Fibroblast of skin of right quadriceps (primary cell): ENCODE measurements at places on chromosomes 6 and 20.

GRCh38 chr6:132715204-132715603 is 1.3 kb upstream of the VNN1 start:
- DNase-seq, result peak; percentile 24

GRCh38 chr6:79188885-79189480 is 45.5 kb downstream of the HMGN3 start:
- DNase-seq, result no peak

GRCh38 chr6:110053395-110054240 is 75.5 kb downstream of the GPR6 start:
- DNase-seq, result peak; percentile 46

- DNase-seq, result peak; percentile 34
Measured at GRCh38 chr6:161169035-161169434, 104.8 kb downstream of the AGPAT4 start.

GRCh38 chr6:43088654-43089056 is 12.5 kb downstream of the PTK7 start:
- peak; percentile 39 for DNase-seq

DNA sequence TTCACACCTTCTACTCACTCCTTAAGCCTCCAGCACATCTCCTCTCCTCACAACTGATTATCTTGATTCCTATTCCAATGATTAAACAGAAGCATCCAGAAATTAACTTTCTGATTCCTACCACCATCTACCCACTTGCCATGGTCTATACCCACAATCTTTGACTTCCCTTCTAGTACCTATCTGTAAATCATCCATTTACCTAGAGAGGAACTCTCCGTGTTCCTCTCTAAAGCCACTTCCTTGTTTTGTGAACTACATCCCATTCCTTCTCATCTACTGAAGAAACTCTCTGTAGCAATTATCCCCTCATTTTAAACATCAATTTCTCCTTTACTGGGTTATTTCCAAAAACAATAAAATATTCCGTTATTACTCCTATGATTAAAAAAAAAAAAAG is 167.3 kb downstream of the ARHGAP18 start:
- DNase-seq, result no peak

GRCh38 chr6:86016567-86016966 is 373.9 kb upstream of the SYNCRIP start:
- DNase-seq, result no peak

DNA sequence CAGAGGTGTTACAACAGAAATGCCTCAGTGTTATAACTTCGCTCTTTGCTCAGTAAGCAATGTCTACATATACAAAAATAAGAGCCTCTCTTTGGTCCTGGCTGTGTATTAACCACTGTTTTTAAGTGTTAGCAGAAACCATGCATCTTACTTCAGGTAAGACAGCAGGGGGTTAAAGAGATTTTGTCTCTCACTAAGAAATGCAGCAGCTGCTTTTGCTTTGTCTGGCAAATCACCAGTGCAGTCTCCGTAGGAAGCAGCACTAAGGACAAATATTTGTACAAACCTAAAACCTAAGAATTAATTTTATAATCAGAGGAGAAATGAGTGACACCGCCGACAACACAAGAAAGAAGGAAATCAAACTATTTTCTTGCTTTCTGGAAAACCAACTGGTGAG is 758 bp downstream of the SMIM28 start:
- DNase-seq, result no peak

DNA sequence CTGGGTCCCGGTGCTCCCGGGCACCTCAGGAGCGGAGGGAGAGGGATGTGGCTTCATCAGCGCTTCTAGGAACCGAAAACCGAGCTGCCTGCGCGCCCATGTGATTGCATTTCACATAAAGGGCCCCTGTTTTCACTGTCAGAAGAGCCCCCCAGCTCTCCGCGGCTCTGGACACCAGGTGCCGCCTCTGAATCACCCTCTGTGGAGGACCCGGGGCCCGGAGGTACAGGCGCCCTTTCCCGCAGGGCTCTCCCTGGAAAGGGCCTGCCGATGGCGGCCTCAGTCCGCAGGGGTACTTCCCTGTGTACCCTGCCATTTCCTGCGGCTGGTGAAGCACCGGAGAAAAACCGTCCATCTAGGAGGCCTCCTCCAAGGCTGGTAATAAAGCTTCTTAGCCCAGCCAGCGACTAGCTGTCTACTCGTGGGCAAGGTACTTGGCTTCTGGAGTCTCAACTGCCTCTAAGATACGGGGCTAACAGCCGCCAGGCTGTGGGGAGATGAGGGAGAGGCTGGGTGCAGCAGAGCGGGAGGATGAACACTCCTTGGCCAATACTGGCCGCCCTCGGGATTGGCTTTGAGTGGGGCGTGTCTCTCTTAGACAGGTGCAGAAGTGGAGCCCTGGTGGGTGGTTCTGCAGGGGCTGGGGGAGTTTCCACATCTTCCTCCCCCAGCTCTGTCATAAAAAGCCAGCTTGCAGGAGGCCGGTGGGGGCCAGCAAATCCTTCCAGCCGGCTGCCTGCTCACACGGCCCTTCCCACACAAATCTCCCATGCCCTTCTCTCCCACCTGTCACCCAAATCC is 1.6 kb downstream of the PPP1R16B start:
- DNase-seq, result no peak

DNA sequence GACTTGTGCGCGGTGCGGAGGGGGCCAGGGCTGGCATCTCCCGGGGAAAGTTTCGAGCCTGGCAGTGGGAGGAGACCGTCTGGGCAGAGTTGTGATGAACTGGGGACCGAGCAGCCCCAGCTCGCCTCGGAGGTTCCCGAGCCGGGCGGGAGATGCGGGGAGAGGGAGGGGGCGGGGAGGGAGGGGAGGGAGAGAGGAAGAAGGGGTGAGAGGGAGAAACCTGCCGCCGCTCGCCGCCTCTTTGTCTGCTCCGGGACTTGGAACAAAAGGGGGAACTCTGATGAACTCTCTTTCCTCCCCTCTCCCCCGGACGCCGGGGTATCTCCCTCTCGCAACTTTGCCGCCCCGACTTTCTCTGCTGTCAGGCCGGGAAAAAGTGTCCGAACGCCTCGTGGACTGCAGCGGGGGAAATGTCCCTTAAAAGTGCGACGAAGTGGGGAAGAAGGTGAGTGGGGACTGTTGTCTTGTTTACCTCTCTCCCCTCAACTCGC is 72.7 kb downstream of the SOX4 start:
- DNase-seq, result no peak

DNA sequence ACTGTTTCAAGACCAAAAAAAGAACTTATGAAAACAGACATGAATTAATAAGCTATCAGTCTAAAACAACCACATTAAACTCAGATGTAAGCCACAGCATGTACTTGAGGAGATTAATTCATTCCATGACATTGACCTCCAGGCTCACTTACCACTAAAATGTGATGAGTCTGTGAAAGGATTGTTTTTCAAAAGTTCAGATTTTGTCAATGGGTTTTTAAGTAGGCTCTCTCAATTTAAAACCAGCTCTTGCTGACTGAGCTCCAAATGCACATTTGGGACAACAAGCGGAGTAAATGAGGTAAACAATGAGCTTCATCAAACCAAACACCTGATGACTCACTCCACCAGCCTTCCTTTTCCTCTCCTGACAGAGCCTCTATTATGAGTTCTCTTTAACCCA is 197.0 kb downstream of the SIM1 start:
- DNase-seq, result peak; percentile 75

DNA sequence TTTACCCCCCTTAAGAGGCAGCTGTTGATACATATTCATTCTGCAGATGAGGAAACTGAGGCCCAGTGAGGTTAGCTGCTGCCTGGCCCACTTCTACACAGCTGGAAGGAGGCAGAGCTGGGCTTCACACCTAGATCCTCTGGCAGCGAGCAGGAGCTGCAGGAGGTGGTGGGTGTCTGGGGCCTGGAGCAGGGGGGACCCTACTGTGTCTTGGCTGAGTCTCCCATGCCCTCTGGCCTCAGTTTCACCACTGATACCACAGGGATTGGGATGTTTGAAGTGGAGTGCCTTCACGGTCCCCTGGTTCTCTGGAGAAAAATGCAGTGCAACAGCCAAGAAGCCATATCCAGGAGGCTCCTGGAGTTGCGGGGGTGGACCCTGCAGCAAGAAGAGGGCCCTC is 8.2 kb upstream of the BPIFA2 start:
- no peak for DNase-seq

DNA sequence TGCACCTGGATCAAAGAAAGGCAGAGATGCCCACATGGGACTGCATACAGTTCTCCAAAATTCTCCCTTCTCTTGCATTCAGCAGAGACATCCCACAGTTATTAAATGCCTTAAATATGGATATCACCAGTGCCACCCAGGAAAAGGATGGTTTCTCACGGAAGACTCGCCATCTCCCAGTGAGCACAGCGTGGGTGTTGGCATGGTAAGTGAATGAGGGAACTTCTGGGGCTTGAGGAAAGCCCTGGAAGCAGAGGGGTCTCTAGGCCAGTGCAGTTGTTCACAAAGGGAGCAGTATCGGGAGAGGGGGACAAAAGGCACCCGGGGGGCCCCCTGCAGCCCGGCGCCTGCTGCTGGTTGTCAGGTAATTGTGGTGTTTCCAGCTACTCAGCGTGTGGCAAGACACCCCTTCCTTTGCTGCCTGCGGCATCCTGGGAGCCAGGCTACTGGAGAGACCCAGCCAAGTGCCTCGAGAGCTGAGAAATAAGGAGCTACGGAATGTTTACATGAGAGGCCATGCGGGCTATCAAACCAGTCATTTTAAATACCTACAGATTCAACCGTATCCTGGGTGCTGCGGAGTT is 125.4 kb downstream of the PXDC1 start:
- DNase-seq, result no peak

- no peak for DNase-seq
Measured at GRCh38 chr6:166952567-166953486, 3.5 kb downstream of the RNASET2 start.

- no peak for DNase-seq
Measured at GRCh38 chr6:142399739-142400138, 97.9 kb downstream of the ADGRG6 start.

GRCh38 chr6:97815301-97815812 is 532.3 kb upstream of the MMS22L start:
- DNase-seq, result no peak

GRCh38 chr6:132161283-132161682 is 210.1 kb upstream of the CCN2 start:
- peak; percentile 68 for DNase-seq

DNA sequence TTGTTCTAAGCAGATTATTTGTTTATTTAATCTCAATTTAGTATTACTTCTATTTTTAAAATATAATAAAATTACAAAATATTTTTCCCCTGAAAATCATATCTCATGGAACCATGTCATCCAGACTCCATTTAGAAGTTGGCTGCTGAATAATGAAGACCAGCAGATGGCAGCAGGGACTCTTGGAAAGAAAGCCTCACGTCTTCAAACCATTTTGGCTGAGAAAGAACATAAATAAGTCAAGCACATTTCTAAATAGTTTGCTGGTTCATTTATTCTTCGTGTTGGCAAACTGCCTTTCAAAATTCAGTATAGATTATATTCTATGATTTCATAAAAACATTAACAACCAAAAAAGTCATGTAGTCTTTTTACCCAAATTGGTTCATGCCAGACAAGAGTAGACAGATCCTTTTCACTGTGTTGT is 71.7 kb downstream of the RCAN2 start:
- peak; percentile 64 for DNase-seq

DNA sequence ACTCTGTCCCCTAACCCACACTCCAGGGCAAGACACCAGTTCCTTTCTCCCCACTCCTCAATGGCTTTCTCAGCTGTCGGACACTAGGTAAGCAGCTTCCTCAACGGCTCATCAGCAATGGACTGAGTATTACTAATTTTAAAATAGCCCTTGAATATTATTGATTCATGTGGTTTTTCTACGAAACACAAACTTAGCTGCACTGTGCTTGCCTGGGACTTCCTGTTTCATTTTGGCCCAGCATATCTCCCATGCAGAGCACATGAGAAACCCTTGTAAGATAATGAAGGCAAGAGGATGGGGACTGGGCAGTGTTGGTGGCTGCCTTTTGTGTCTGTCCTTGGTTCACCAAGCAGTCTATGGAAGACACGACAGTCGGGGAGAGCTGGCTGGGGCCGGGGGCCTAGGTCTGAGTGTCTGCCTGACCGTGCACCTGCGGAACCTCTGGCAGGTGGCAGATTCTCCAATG is 48.9 kb downstream of the RNASET2 start:
- DNase-seq, result no peak

DNA sequence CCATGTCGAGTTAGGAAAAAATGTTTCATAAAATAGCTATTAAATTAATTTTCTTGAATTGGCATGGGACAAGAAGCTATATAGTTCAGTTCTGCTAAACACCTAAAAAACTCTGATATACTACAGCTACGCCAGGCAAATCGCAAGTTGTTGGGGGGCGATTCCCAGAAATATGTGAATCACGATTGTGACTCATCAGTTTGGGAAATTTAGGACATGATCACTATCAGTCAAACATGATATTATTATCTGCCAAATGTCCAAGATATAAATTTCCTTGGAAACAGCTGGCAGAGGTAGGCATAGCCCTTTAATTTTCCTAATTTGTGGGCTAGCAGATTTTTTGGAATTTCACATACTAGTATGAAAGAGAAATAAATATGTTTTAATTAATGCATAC is 123.6 kb downstream of the ATXN1 start:
- DNase-seq, result peak; percentile 42

- no peak for DNase-seq
Measured at GRCh38 chr6:120869397-120869796, 464.9 kb downstream of the TBC1D32 start.

DNA sequence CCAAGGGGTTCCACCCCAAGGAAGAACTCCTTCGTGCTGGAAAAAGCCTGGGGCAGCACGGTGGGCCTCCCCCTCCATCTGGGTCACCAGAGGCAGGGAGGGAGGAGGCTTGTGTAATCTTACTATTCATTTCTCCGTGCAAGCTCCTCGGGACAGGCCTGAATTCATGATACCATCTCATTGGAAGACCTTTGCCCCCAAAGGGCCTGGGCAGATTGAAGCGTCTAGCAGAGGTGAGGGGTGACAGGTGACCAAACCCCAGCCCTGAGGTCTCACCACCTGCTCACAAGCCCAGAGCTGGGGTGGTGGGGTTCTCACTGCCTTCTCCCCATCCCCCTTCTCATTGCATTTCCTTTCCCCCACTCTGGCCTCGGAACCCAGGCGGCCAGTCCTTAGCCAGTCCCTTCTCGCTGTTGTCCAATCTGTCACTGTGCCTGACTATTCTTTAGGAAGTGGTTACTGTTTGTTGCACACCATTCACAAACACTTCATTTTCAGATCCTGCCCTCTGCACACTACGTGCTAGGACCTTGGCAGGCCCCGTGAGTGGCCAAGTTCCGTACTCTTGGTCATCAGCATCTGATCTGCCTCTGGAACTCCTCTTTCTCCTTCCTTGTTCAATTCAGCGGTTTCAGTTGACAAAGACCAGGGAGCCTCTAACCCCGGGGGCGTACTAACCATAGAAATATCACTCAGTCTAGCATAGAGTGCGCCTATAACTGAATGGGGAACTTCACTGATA is 137.1 kb downstream of the LY86 start:
- DNase-seq, result no peak

- no peak for DNase-seq
Measured at GRCh38 chr6:13355999-13356785, 27.9 kb upstream of the TBC1D7 start.
